ENCODE measurements at places on chromosomes 16 and 17.

- no peak overlapping the region for H3K4me3 ChIP-seq
- no peak overlapping the region for H3K27ac ChIP-seq
- peaks cover 3% of the 10 kb centered on the region for H3K36me3 ChIP-seq
- no peaks in the 10 kb centered on the region for H3K27me3 ChIP-seq
- H3K4me1 ChIP-seq: peaks cover 5% of the 10 kb centered on the region
Measured at GRCh38 chr16:30987581-30988190, 2.7 kb downstream of the HSD3B7 start.

- H3K27me3 ChIP-seq: no peaks in the 10 kb centered on the region
- H3K4me3 ChIP-seq: no peak overlapping the region
- no peak overlapping the region for H3K27ac ChIP-seq
- no peak for DNase-seq
- no peaks in the 10 kb centered on the region for H3K4me1 ChIP-seq
- no peaks in the 10 kb centered on the region for H3K36me3 ChIP-seq
Measured at GRCh38 chr16:54444851-54445458, 158.4 kb upstream of the IRX3 start.

GRCh38 chr17:1643293-1643998, 2.1 kb downstream of the SCARF1 start:
- peak; percentile 70 for DNase-seq
- no peaks in the 10 kb centered on the region for H3K36me3 ChIP-seq
- peaks cover 22% of the 10 kb centered on the region for H3K4me1 ChIP-seq

DNA sequence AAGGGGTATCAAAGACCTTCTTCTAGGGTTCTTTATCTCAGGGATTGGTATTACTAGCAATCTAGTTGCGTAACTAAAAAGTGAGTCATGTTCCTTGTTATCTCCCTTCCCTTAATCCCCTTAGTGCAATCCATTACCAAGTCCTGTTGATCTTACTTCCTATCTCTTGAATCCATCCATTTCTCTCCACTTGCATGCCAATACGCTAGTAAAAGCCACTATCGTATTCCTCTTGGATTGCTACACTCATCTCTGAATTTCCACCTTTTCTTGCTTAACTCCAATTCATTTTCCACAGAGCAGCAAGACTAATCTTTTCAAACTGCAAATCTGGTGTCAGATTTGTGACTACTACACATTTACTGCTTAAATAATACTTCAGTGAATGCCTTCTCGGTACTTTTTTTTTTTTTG, 1.8 kb upstream of the ADAT1 start:
- no peak overlapping the region for H3K4me3 ChIP-seq
- no peak overlapping the region for H3K27ac ChIP-seq
- peaks cover 28% of the 10 kb centered on the region for H3K4me1 ChIP-seq
- peaks cover 27% of the 10 kb centered on the region for H3K36me3 ChIP-seq
- DNase-seq: no peak

- peaks cover 43% of the 10 kb centered on the region for H3K36me3 ChIP-seq
- no peak for DNase-seq
- no peaks in the 10 kb centered on the region for H3K27me3 ChIP-seq
- H3K27ac ChIP-seq: no peak overlapping the region
- peaks cover 5% of the 10 kb centered on the region for H3K4me1 ChIP-seq
Measured at GRCh38 chr17:39569126-39569525, 38.6 kb downstream of the NEUROD2 start.

DNA sequence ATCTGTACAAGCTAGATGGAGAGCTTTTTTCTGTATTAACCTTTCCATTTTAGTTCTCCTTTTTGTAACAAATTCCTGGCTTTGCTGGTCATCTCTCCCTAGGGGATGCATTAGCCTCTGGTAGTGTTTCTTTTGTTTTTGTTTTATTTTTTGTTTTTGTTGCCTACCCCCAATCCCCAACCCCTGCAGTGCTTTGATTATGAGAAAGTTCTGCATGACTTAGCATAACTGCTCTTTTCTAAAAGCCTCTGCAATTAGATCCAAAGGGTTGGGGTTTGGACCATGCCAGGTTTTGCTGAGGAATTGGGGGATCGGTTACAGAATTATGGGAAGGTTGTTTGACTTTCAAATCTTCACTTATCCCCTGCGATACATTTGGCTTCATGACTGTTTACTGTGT, 98.2 kb downstream of the ADAMTS18 start:
- H3K36me3 ChIP-seq: no peaks in the 10 kb centered on the region
- H3K4me1 ChIP-seq: no peaks in the 10 kb centered on the region
- H3K4me3 ChIP-seq: no peak overlapping the region

DNA sequence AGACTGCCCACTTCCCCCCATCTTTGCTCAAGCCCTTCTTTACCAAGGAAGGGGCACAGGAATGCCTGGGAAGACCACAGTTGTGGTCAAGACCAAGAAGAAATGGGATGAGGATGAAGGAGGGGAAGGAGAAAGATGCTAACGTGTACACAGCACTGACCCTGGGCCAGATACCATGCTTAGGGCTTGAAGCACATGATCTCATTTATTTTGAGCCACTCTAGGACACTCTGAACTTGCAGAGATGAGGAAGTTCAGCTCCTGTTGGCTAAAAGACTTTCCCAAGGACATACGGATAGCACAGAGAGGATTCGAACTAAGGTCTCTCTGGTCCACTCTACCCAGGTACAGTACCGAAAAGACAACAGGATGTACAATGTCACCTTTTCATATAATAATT, 42.6 kb downstream of the PIK3R5 start:
- no peaks in the 10 kb centered on the region for H3K27me3 ChIP-seq
- H3K4me3 ChIP-seq: no peak overlapping the region
- H3K4me1 ChIP-seq: no peaks in the 10 kb centered on the region
- DNase-seq: no peak

DNA sequence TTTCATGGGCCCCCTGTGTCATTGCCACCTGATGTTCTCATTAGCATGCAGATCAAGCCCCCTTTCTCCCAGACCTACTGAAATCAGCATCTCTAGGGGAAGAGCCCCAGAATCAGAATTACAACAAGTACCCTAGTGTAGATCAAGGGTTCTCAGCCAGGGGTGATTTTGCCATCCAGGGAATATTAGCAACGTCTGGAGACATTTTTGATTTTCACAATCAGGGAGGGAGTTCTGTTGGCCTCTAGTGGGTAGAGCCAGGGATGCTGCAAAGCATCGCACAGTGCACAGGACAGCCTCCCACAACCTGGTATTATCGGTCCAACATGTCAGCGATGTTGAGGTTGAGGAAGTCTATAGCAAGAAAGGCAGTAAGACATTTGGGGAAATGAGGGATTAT, 7.3 kb downstream of the AMZ2 start:
- no peaks in the 10 kb centered on the region for H3K27me3 ChIP-seq
- H3K4me3 ChIP-seq: no peak overlapping the region
- H3K4me1 ChIP-seq: peaks cover 69% of the 10 kb centered on the region

- H3K4me1 ChIP-seq: peaks cover 66% of the 10 kb centered on the region
- H3K4me3 ChIP-seq: no peak overlapping the region
- DNase-seq: no peak
- H3K36me3 ChIP-seq: peaks cover 2% of the 10 kb centered on the region
Measured at GRCh38 chr17:77410470-77410869, 269.7 kb downstream of the SEC14L1 start.

DNA sequence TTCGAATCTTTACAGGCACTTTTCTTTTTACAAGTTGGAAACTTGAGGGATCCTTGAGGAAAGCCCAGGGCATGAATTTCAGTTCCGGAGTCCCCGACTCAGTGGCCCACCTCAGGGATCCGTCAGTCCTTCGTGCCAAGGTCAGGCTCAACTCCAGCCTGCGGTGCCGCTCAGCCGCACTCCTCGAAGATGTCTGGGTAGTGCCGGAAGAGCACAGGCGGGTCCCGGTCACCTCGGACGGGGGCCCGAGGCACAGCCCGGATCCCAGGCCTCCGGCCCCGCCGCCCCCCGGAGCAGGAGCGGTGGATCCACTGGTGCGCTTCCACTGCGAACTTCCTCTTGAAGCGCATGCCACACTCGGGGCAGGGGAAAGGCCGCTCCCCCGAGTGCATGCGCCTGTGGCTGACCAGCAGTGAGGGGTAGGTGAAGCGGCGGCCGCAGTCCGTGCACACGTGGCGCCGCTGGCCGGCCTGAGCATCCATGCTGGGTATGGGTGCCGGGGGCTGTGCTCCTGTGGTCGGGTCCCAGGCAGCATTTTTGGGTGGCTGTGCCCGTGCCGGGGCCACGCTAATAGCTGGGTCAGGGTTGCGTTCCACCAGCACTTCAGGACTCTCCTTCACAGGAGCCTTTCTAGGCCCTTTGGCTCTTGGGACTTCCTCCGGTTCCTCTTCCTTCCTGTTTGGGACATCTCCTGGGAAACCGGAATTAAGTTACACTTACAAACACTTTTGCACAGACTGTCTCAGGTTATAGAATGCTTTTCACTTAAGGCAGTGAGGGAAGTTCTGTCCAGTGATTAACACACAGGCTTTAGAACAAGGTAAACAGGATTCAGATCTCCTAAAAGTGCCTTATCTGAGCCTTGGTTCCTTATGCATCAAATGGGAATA, 1.5 kb downstream of the ZNF688 start:
- H3K4me3 ChIP-seq: no peak overlapping the region
- no peaks in the 10 kb centered on the region for H3K27me3 ChIP-seq
- no peak for DNase-seq
- no peaks in the 10 kb centered on the region for H3K36me3 ChIP-seq

- H3K36me3 ChIP-seq: no peaks in the 10 kb centered on the region
- H3K4me3 ChIP-seq: no peak overlapping the region
- DNase-seq: no peak
- H3K27ac ChIP-seq: no peak overlapping the region
- no peaks in the 10 kb centered on the region for H3K4me1 ChIP-seq
Measured at GRCh38 chr16:1146409-1146808, 6.5 kb upstream of the CACNA1H start.

- no peak overlapping the region for H3K4me3 ChIP-seq
- no peak for DNase-seq
- H3K27ac ChIP-seq: no peak overlapping the region
- H3K27me3 ChIP-seq: no peaks in the 10 kb centered on the region
Measured at GRCh38 chr16:5205361-5206040, 107.9 kb upstream of the EEF2KMT start.

GRCh38 chr17:1904273-1905182, 74.7 kb downstream of the RPA1 start:
- peaks cover 23% of the 10 kb centered on the region for H3K27me3 ChIP-seq
- no peaks in the 10 kb centered on the region for H3K36me3 ChIP-seq
- peaks cover 10% of the 10 kb centered on the region for H3K4me1 ChIP-seq

DNA sequence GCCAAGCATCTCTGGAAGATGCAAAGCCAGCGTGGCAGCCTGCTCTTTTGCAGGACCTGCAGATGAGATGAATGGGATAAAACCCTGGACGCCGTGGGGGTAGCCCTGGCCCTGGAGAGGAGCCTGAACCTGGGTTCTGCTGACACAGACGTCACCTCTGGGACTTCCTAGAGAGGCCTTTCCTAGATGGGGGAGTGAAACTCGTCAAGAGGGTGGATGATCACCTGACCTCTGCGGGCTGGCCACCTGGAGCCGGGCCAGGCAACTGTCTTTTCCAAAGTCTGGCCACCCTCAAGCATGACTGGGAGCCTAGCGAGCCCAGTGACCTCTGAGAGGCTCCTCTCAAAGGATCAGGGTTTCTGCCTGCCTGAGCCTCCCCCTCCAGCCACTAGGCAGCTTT, 529.0 kb downstream of the KCNJ18 start:
- H3K4me1 ChIP-seq: no peaks in the 10 kb centered on the region
- no peak overlapping the region for H3K4me3 ChIP-seq
- DNase-seq: no peak
- no peaks in the 10 kb centered on the region for H3K36me3 ChIP-seq
- H3K27me3 ChIP-seq: no peaks in the 10 kb centered on the region

- H3K27me3 ChIP-seq: no peaks in the 10 kb centered on the region
- H3K36me3 ChIP-seq: no peaks in the 10 kb centered on the region
- H3K4me1 ChIP-seq: peaks cover 15% of the 10 kb centered on the region
- no peak for DNase-seq
- peak overlapping the region; percentile 63 for H3K27ac ChIP-seq
- H3K4me3 ChIP-seq: no peak overlapping the region
Measured at GRCh38 chr17:81831563-81831956, 1.5 kb downstream of the MCRIP1 start.

DNA sequence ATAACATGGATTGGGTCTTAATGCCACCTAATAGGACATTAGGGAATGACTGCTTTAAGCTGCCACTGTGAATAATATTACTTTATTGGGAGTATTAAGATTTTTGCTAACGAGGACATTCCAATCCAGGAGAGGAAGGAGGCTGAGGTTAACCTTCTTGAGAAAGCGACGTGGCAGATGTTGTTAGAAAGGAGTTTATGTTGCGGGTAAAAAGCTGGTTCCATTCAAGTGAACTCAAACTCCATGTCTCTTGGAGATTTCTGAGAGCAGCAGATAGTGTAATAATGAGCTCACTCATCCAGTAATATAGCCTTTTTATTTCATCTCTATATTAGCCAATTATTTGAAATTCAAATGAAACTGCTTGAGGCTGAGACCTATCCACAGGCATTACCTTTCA, 75.5 kb downstream of the KNOP1 start:
- peaks cover 4% of the 10 kb centered on the region for H3K4me1 ChIP-seq
- H3K36me3 ChIP-seq: peaks cover 15% of the 10 kb centered on the region
- H3K4me3 ChIP-seq: no peak overlapping the region

DNA sequence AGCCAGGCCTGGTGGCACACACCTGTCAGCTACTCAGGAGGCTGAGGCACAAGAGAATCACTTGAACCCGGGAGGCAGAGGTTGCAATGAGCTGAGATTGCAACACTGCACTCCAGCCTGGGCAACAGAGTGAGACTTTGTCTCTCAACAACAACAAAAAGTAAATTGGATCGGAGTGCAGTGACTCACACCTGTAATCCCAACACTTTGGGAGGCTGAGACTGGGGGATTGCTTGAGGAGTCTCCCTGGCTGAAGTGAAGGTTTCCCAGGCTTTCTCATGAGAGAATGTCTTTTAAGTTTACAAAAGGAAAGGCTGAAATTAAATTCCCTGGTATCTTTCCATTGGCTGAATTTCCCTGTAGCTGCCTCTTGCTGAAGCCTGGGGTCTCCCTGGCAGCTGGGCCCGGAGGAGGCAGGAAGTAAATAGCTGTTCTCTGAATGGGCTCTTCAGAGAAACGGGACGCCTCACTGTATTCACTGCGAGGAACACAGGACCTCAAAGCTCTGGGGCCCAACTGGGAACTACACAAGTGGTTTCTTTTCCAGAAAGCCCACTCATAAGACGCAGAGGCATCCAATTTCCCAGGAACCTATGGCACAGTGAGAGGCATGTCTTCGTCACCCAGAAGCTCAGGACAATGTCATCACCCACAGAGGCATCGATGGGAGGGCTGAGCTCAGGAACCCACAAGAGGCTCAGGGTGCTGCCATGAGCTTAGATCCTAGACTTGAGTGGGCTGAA, 77.4 kb upstream of the SMURF2 start:
- DNase-seq: no peak
- H3K36me3 ChIP-seq: no peaks in the 10 kb centered on the region
- H3K4me3 ChIP-seq: no peak overlapping the region
- H3K27me3 ChIP-seq: no peaks in the 10 kb centered on the region

GRCh38 chr17:82297280-82297713, 20.1 kb downstream of the CD7 start:
- DNase-seq: peak; percentile 90
- peaks cover 59% of the 10 kb centered on the region for H3K4me1 ChIP-seq
- H3K4me3 ChIP-seq: peak overlapping the region; percentile 54
- H3K27ac ChIP-seq: peak overlapping the region; percentile 99
- no peaks in the 10 kb centered on the region for H3K36me3 ChIP-seq
- no peaks in the 10 kb centered on the region for H3K27me3 ChIP-seq

GRCh38 chr16:23651943-23652468, 10.7 kb downstream of the DCTN5 start:
- H3K27ac ChIP-seq: no peak overlapping the region
- H3K4me1 ChIP-seq: no peaks in the 10 kb centered on the region
- H3K4me3 ChIP-seq: no peak overlapping the region
- peaks cover 19% of the 10 kb centered on the region for H3K36me3 ChIP-seq
